Stimulated activated CD4-positive, alpha-beta T cell treated with anti-CD3 and anti-CD28 coated beads, TNF-alpha, amount 100 ng/mL, for 4 hours (primary cell): ENCODE measurements at places on chromosomes 13 and 19.
A peak's percentile ranks its signal among the peaks of the same experiment; 100 is the strongest.

DNA sequence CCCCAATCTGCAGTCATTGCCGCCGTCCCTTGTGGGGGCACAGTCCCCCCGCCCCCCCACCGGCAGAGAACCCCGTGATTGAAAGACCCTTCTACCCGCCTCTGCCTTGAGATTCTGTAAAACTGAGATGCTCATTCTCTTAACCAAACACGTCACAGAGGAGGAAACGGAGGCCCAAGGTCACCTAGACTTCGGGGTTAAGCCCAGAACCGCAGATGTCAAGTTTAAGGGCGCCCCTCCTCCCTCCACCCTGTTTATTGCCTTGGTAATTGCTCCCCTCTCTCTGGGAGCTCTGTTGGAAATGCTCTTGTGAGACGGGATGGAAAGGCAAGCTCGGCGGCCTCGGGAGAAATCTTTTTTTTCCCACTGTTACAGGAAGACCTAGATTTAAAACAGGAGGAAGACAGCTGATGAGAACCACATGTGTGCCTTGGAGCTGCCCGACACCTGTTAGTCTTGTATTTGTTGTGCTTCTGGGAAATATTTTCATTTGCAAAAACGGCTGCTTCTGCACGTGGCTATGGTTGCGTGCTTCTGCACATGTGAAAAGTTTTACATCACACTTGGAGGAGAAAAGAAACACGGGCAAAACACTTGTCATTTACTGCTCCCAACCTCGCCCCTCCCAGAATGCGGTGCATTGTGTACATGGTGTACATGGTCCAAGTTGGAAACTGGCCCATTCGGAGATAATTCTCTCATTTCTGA lies 1.1 kb upstream of the MED26 start:
- DNase-seq: no peak

GRCh38 chr19:19719798-19720197 lies 13.1 kb downstream of the ZNF14 start:
- no peak for DNase-seq

DNA sequence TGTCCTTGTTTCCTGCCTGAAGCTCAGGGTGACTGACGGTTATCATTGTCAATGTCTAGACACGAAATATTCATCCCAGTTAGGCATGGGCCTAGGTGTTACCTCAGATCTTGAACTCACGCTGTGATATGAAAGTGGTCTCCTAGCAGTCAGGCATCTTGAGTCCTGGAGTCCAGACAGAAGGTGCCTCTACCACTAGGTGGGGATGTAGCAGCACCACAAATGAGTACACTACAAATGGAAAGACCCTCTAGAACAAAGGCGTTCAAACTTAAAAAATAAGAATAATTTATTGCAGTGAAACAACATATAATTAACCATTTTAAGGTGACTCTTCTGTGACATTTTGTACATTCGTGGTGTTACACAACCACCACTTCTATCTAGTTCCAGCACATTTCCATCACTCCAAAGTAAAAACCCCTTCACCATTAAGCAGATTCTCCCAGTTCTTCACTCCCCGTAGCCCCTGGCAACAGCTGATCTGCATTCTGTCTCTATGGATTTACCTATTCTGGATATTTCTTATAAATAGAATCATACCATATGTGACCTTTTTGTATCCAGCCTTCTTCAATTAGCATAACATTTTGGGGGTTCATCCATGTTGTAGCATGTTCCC lies 11.9 kb upstream of the FRY start:
- DNase-seq: no peak

- no peak for DNase-seq
These were observed 58.5 kb downstream of the DNAJC15 start for GRCh38 chr13:43081866-43082265.

- DNase-seq: no peak
These were observed 54.9 kb upstream of the RFC3 start for GRCh38 chr13:33763021-33763420.

DNA sequence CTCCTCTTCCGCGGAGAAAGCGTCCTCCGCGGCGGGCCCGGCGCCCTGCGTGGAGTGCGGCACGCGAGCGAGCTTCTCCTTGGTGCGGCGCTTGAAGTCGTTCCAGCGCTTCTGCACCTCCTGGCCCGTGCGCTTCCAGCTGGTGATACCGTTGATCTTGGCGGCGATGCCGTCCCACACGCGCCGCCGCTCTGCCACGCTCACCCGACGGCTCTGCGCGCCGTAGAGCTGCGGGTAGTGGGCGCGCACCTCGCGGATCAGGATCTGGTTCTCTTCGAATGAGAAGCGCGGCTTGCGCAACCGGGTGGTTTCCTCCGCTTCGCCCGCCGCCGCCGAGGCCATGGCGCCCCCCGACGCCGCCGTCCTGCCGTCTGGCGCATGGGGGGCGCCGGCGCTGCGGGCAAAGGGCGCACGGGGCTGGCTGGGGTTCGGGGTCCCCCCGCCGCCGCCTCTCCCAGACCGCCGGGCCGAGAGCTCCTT lies 941 bp downstream of the MYPOP start:
- DNase-seq: no peak

DNA sequence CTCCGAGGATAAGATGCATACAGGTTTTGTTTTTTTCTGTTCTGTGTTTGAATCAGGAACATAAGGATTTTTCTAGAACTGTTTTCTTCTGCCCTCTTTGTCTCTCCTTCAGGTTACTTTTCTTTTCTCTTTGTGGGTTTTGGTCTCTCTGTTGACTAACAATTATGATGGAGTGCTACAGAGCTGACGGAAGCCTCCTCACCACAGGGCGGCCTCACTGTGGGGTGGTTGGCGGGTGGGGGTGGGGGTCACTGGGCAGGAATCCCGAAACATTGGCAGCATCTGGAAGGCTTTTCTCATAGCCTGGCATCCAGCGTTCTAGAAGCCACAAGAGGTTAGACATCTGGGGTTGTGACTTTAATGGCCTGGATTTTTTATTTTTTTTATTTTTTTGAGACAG lies 12.0 kb upstream of the MATK start:
- no peak for DNase-seq

DNA sequence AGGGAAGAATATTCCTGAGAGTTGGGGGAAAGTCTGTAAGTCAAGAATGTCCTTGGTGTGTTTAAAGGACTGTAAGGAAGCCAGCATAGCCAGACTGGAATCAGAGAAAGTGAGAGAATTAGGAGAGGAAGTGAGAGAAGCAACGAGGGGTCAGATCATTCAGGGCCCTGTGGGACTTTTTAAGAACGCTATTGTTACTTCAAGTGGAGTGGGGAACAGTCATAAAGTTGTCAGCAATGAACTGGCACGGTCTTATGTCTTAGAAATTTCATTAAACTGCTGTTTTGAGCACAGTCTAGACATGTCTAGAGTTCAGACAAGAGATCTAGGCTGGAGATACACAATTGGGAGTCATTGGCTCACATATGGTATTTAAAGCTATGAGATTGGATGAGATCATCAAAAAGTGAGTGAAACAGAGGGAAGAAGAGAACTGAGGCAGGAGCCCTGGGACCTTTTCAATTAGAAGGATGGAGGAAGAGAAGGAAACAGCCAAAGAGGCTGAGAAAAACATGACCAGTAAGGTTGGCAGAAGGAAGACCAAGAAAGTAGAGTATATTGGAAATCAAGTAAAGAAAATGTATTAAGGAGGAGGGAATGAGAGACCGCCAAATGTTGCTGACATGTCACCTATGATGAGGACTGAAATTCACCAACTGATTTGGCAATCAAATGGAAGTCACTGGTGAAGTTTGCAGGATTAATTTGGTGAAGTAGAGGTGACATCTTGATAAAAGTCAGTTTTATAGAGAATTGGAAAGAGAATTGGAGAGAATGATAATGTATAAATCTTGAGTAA lies 263.5 kb downstream of the GPC5 start:
- DNase-seq: no peak

DNA sequence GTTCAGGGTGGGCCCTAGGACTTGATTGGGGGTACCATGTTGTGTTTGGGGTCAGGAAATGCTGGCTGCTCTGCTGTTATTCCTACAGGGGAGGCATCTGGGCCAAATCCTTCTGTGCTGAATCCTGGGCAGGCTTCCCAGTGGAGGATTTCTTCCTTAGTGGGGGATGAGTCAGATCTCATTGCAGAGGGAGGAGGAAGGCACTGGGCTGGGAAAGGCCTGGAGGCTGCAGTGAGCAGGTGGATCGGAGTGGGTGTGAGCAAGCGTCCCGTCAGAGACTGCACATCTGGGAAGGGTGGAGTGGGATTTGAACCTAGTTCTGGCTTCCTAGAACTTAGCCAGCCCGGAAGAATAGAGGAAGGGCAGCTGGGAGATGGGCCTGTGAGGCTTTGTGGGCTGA lies 11.5 kb downstream of the CCDC124 start:
- no peak for DNase-seq

DNA sequence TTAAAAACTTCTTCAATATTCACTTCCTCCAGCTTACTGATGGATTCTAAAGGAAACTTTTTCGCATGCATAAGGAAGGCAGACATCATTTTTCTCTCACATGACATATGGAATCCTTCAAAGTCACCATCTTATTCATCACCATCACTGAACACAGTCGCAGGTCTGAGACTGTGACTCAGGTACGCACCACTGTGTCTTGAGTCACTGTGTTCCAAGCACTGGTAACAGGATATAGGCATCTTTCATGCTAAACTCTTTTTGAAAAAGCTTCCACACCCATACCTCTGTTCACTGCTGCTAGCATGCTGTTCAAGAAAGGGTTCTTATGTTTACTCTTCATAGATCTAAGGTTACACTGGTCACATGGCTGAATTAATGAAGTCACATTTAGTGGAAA lies 67.0 kb upstream of the SIAH3 start:
- DNase-seq: no peak

GRCh38 chr19:47820410-47820809 lies 1.3 kb upstream of the CRX start:
- DNase-seq: no peak

GRCh38 chr19:21398851-21399250 lies 1.9 kb downstream of the ZNF493 start:
- DNase-seq: no peak

- DNase-seq: peak; percentile 5
These were observed 509 bp downstream of the TPP2 start for GRCh38 chr13:102597029-102597961.

GRCh38 chr13:43580280-43580679 lies 206.5 kb downstream of the ENOX1 start:
- no peak for DNase-seq

- DNase-seq: no peak
These were observed 64.8 kb downstream of the PEPD start for GRCh38 chr19:33456845-33457220.

DNA sequence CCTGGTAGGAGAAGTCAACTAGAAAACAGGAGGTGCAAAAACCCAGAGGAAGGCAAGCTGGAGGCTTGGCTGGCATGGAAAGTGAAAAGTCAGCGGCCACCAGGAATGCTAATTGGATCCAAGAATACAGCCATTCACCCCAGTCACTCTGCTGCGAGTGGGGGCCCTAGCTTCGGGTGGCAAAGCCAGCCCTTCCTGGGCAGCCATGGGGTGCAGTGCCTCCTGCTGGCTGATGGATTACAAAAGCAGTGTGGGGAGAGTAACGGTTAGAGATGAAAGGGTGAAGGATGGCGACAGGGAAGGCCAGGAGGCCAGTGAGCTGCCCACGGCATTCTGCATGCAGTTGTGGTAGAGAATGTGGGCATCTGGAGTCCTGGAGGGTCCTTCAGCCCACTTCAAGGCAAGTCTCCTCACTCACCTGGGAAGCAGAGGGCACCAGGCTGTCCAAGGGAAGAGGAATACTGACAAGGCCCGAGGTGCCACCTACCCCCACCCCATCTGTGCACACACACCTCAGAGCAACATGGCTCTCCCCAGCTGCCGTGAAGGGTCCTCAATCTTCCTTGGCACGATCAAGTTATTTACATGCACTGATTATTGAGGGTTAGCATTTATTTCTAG lies 20.3 kb upstream of the EPHX3 start:
- no peak for DNase-seq

DNA sequence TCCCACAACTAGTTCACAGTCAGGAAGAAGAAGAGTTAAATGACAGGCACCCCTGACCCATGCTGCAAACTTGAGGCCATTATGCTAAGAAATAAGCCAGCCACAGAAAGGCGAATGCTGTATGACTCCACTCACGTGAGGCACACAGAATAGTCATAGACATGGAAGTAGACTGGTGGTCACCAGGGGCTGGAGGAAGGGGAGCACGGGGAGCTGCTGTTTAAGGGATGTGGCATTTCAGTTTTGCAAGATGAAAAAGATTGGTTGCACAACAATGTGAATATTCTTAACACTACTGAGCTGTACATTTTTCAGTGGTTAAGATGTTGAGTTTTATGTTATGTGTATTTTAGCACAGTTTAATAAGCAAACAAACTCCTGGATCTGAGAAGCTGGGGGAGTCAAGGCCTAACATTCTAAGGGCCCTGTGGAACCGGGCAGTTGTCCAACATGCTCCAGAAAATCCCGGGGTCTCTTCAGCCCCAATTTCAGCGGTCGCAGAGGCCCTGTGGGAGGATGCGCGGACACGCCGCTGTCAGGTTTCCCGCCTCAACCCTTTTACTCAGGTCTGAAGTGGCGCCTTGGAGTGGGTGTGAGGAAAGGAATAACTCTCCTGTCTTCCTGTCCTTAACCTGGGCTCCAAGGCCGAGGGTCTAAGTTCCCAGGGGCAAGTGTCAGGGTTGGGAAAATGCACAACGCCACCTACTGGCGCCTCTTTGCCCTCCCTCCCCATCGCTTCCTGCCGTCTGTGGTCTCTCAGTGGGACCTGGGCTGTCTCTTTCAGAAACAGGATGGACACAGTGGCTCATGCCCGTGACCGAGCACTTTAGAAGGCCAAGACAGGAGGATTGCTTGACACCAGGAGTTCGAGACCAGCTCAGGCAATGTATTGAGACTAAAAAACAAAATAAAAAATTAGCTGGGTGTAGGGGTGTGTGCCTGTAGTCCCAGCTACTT lies 4.4 kb upstream of the TMEM272 start:
- DNase-seq: no peak

GRCh38 chr19:58170860-58171259 lies 12.0 kb upstream of the ZNF274 start:
- no peak for DNase-seq

DNA sequence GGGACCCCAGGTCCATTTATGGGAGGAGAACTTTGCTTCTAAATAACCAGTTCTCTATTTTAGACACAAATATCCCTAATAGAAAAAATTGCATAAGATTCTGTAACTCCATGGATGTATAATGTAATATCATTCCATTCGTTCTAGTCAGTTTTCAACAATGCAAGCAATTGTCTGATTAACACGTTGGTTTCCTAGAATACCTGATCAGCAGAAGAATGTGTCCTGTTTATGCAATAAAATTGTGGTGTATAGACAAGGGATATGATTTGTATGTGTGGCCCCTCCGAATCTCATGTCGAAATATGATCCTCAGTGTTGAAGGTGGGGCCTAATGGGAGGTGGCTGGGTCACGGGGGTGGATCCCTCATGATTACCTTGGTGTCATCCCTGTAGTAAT lies 62.1 kb downstream of the RUBCNL start:
- DNase-seq: no peak

DNA sequence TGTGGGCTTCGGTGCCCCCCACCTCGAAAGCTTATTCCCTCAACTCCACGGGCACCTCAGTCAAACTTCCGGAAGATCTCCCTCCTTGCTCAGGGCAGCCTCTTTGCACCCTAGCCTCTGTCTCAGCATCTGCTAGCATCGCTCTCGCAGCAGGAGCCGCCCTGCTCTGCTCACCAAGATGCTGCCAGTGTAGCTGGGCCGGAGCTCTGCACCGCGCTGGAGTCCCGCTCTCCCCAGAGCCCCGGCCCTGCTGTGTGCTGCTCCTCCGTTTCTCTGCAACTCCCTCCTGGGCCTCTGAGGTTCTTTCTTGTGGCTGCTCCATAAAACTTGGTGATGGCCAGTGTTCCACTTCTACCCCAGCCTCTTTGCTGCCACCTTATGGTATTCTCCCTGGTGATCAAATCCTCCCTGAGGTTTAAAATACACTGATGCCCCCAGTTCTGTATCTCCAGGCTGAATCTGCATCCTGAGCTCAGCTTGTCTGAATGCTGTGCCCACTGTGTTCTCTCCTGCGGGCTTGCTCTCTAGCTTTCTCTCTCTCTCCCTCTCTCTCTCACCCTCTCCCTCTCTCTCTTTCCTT lies 198.0 kb downstream of the UQCRFS1 start:
- DNase-seq: no peak
